Right atrium auricular region (tissue), 2 donors: ENCODE measurements at places on chromosomes 5 and 9. TPM values are rescaled to one million over a fixed set of nuclear protein-coding genes. Genes with fewer than 3 reads are reported as not detected.

GRCh38 chr5:43370352-43370751 lies 41.8 kb downstream of the CCL28 start:
- DNase-seq, result no peak

DNA sequence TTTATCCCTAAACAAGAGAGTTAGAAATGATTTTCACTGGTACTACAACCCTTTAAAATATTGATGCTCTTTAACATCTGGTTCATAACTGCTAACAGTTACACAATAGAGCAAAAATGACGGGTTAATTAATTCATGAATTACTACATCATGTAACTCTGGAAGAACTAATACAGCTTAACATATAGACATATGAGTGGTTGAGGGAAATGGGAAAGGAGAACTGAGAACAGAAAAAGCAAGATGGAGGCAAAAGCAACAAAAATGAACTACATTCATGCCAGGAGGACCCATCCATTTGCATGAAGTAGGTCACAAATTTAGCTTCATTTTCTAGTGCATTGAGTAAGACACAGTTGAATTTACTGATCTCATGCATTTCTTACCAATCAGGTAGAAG lies 61.8 kb downstream of the C9 start:
- no peak for DNase-seq

Gene ECSCR
- 30.1 TPM for total RNA-seq

- no peak for DNase-seq
Observed at GRCh38 chr5:32419791-32420190, 24.7 kb downstream of the ZFR start.

DNA sequence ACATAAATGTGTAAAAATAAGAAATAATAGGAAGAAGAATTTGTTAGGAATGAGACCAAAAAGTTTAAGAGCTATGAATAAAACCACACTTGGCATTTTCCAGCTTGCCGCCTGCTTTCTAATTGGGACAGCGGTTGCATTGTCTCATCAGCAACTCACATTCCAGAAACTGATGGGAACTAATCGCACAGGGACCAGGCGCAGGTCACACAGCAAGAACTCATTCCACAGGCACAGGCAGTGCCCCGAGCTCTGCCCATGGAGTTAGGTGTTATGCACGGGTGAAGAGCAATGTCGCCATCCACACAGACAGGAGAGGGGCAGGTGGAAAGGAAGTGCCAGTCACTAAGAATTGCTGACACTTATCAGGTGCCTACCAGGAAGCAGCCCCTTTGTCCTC lies 279.9 kb downstream of the NSG2 start:
- DNase-seq, result no peak

Gene PAEP
- not detected for total RNA-seq

DNA sequence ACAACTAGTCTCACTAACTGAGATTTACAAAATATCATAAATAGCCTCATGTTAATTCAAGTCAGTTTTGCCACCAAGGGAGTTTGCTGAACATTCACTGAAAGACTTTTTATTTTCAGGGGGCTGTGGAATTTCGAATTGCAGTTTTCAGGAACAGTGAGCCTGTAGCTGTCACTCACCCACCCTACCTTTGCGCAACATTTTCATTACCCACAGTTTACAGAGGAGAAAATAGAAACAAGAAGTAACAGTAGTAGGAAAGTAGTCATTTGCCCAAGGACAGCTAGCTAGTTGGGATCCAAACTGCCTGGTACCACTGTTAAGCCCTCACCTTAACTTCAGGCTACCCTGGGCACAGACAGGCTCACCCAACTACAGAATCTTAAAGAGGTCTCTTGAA lies 154.1 kb downstream of the ADAMTS12 start:
- DNase-seq, result no peak

DNA sequence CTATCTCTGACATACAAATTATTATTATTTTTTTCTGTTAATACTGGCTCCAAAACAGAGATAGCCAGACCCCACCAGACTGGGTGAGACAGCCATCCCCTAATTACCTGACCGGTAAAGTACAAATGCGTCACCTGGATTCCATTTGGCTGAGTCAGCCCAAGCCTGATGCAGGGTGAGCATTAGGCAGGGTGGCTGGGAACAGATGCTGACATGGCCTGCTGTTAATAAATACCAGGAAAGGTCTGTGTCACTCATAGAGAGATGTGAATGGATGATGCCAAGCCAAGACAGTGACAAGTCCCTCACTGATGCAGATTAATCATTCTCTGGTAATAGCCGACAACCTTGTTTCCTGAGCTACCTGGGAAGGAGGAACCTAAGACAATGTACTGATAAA lies 183.5 kb downstream of the TRIM32 start:
- no peak for DNase-seq

Gene IRF1
- total RNA-seq, result 15.8 TPM

GRCh38 chr5:78526049-78526525 lies 122.5 kb downstream of the LHFPL2 start:
- DNase-seq, result no peak

Gene SLC36A3
- total RNA-seq, result not detected

- no peak for DNase-seq
Observed at GRCh38 chr9:109289931-109290330, 30.9 kb downstream of the EPB41L4B start.

Gene ANKRD18A
- total RNA-seq, result 1.3 TPM

Gene CKMT2
- total RNA-seq, result 1,365 TPM

GRCh38 chr9:93071464-93071863 lies 13.0 kb downstream of the SUSD3 start:
- DNase-seq, result no peak

Gene SLC6A18
- not detected for total RNA-seq

DNA sequence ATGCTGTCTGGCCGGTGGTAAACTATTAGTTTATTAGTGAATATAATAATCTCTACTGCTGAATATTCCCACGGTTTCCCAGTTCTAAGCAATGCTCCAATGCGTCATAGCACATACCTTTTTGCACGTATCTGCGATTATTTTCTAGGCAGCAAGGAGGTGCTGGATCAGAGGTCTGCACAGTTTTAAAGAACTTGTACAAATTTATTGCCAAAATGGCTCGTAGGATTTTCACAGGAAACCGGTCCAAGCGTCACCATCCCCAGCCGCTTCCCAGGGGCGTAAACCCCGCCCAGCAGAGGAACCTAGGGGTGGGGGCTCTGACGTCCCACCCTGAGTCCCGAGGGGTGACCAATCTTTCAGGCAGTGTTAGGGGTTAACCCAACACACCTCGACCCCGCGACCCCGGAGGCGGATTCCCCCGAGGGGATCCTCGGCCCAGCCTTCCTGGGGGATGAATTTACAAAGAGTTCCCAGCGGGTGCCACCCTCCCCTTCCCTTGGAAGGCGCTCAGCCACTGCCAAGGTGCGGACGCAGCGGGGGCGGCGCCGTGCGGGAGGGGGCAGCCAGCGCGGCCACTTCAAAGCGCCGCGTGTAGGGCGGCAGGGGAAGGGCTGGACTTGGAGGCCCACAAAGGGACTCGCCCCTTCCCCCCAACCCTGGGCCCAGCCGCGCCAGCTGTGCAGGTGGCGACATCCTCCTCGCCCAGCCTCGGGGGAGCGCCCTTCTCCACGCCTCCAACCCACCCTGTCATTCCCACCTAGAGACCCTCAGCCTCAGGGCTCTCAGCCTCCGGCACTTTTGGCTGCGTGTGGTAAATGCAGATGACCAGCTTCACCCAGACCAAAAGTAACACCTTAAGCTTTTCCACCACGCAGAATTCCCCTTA lies 43.5 kb upstream of the TCF7 start:
- no peak for DNase-seq

Gene SPINK13
- not detected for total RNA-seq

DNA sequence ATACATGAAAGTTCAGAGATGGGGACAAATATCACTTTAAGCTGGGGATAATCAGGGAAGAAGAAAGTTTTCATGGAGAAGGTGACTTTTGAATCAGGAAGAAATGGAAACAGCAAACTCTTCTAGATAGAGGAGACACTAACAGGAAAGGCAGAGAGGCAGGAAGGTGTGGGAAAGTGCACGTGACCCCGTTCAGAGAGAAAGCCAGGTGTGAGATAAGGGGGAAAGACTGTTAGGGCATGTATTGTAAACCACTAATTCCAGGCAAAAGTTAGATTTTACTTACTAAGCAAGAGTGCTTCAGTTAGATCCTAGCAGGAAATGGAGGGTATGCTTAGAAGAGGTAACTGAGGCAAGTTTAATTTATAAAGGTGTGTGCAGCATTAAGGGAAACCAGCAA lies 58.5 kb downstream of the PDCD1LG2 start:
- DNase-seq, result no peak

GRCh38 chr5:53478411-53479044 lies 1.9 kb upstream of the FST start:
- DNase-seq, result no peak
